ENCODE measurements at places on chromosomes 6 and 20.

DNA sequence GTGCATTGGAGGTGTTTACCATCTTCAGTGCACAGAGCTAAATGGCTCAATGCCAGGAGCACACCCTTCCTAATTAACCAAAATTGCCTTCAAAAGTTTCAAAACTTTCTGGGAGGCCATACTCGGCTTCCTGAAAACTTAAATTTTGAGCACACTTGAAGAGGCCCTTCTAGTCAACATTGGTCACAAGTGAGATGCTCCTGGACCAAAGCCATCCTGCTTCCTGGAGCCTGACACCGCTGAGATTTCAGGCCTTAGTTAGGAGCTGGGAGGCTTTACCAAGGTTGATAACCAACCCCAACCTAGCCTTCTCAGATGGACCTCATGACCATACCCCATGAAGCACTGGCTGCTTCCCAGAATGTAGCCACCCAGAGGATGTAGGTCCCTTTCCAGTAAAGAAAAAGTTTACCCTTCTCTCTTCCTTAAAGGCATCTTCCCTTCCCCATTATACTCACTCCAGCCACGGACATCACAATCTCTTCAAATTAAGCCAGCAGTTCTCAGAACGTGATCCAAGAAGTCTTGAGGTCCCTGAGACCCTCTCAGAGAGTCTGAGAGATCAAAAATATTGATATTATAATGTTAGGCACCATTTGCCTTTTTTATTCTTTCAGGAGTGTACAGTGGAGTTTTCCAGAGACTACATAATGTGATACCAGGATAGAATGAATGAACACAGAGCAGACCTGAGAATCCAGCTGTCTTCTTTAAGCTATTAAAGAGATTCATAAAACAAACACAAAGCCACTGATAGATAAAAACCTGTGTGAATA lies 32.8 kb upstream of the SPTLC3 start:
- no peak overlapping the region for H3K4me3 ChIP-seq
- DNase-seq = no peak
- H3K36me3 ChIP-seq = no peaks in the 10 kb centered on the region
- H3K27ac ChIP-seq = no peak overlapping the region
- no peaks in the 10 kb centered on the region for H3K27me3 ChIP-seq

DNA sequence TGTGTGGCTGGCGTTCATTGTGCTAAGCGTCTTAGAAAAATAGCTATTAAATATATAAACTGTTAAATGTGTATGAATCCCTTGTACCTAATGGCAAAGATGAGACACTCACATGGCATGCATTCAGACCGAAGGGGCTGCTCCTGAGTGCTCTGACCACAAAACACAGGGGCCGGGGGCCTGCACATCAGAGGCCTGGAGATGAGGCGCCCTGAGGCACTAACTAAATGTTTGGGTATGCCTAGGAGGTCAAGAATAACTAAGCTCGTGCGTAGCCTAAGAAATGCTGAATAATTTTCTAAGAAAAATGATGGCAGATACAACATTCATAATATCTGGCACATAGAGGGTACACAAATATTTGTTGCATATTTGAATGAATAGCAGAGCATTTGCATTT lies 92.5 kb downstream of the PSMB1 start:
- no peak overlapping the region for H3K4me3 ChIP-seq
- no peaks in the 10 kb centered on the region for H3K4me1 ChIP-seq
- DNase-seq = no peak
- no peaks in the 10 kb centered on the region for H3K36me3 ChIP-seq
- H3K27me3 ChIP-seq = no peaks in the 10 kb centered on the region

- no peaks in the 10 kb centered on the region for H3K27me3 ChIP-seq
- peak; percentile 8 for DNase-seq
- H3K4me3 ChIP-seq = no peak overlapping the region
- H3K4me1 ChIP-seq = peaks cover 19% of the 10 kb centered on the region
Measured at GRCh38 chr20:57061051-57061900, 205.2 kb downstream of the BMP7 start.

GRCh38 chr20:57618764-57619050 lies 1.5 kb downstream of the ZBP1 start:
- no peaks in the 10 kb centered on the region for H3K36me3 ChIP-seq
- H3K27me3 ChIP-seq = no peaks in the 10 kb centered on the region
- H3K4me3 ChIP-seq = no peak overlapping the region

DNA sequence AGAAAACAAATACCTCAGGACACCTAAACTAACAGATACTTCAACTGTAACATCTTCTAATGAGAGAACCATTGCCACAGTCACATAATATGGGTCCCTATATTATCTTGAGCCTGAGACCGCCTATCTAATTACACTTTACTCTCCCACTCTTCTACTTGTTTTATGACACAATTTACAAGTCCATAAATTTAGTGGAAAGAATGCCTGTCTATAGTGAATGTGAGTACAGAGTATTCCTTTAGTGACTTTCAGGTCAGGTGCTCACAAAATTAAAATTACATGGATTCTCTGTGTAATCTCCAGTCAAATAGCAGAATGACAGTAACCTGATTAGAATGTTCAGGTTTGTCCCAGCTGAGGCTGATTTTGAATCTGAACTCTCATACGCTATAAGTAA lies 624.1 kb downstream of the PKHD1 start:
- no peak overlapping the region for H3K27ac ChIP-seq
- H3K27me3 ChIP-seq = no peaks in the 10 kb centered on the region
- H3K4me3 ChIP-seq = no peak overlapping the region
- H3K4me1 ChIP-seq = no peaks in the 10 kb centered on the region
- no peaks in the 10 kb centered on the region for H3K36me3 ChIP-seq
- DNase-seq = no peak

DNA sequence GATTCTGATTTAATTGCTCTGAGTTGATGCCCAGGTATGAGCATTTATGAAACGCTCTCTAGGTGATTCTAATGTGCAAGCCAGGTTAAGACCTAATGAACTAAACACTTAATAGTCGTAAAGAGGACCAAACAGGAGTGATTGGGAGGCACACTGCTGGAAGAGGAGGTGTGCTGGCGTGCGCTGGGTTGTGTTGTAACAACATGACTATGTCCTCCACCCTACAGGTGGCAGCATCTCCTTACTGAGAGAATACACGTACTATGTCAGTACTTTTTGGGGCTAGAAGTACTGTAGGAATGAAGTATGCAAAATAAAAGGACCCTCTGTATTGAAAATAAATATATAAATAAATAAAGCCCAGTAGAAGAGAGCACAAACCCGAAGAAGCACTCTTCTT lies 11.9 kb downstream of the C6orf89 start:
- no peaks in the 10 kb centered on the region for H3K27me3 ChIP-seq
- DNase-seq = peak; percentile 10
- H3K4me1 ChIP-seq = no peaks in the 10 kb centered on the region
- peaks cover 5% of the 10 kb centered on the region for H3K36me3 ChIP-seq
- no peak overlapping the region for H3K4me3 ChIP-seq
- no peak overlapping the region for H3K27ac ChIP-seq

- no peak overlapping the region for H3K27ac ChIP-seq
- peaks cover 7% of the 10 kb centered on the region for H3K4me1 ChIP-seq
- H3K36me3 ChIP-seq = peaks cover 2% of the 10 kb centered on the region
- DNase-seq = no peak
- no peak overlapping the region for H3K4me3 ChIP-seq
- H3K27me3 ChIP-seq = no peaks in the 10 kb centered on the region
Measured at GRCh38 chr20:38747495-38748096, 664 bp upstream of the ACTR5 start.

DNA sequence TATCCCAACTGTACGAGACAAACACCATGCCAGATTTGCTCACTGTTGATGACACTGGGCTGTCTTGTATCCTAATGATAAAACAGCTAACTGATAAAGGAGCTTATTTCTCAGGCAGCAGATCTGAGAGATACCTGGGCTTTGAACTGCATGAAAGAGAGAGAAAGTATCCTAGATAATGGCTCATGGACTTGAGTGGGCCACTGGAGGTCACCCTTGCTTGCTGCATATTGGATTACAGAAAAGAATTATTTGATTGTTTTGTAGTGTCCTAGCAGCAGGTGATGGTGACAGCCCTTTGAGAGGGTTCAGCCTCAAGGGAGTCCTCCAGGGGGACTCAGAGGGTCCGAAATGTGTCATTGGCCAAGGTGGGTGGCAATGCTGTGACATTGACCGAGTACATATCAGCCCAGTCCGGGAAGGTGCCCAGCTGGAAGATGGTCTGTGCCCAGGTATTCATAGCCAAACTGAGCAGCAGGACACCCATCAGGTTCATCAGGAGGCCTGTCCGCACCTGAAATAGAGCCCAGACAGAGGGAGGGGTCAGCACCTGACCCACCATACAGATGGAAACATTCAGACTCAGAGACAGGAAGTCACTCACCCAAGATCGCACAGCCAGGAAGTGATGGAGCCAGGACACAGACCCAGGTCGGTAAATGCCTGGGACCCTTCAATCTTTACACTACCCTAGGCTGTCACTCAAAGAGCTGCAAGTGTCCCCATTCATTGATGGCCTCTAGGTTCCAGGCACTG lies 9.4 kb upstream of the OCSTAMP start:
- no peaks in the 10 kb centered on the region for H3K36me3 ChIP-seq
- H3K4me3 ChIP-seq = no peak overlapping the region
- H3K27me3 ChIP-seq = no peaks in the 10 kb centered on the region
- DNase-seq = no peak
- H3K4me1 ChIP-seq = peaks cover 14% of the 10 kb centered on the region

DNA sequence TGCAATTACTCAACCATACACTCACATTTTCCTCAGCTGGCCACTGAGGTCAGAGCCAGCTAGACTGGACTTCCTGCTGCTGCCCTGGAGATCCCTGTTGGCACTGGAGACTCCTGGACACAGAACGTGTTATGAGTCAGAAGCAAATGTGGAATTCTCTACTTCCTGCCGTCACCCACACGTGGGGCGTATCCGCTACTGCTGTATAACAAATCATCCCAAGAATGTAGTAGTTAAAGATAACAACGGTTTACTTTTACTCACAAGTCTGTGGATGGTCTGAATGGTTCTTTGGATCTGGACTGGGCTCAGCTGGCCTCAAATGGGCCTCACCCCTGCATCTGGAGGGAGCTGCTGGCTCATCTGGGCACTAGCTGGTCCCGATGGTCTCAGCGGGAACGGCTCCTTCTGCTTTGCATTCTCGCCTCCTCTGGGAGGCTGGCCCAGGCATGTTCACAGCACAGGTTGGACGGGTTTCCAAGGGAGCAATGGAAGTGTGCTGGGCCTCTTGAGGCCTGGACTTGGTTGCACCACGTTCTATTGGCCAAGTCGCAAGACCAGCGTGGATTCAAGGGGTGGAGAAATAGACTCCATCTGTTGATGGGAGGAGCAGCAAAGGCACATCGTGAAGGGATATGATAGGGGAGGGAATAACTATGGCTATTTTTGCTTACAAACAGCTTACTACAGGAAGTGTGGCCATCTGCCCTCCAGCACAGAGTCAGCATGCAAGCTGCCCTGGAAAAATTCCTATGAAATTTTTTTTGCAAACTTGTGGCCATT lies 118.5 kb downstream of the SNX5 start:
- H3K36me3 ChIP-seq = no peaks in the 10 kb centered on the region
- H3K4me1 ChIP-seq = peaks cover 5% of the 10 kb centered on the region
- DNase-seq = peak; percentile 97
- H3K27me3 ChIP-seq = no peaks in the 10 kb centered on the region
- peak overlapping the region; percentile 42 for H3K27ac ChIP-seq

DNA sequence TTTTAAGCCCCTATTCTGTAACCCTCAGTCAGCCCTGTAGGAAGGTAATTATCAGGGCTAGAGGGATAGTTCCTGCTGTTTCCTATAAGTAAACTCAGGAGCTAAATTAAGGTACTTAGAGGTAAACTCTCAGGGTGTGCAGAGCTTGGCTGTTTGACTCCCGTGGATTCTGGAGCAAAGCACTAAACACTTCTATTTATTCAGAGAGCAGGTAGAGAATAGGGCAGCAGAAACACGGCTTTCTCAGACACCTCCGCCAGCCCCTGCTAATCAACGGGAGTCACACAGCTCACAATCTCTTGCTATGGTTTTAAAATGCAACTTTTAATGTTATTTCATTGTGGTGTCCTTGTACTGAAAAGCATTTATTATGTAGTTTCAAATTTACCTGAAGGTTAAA lies 21.8 kb downstream of the PRKN start:
- no peak for DNase-seq
- H3K36me3 ChIP-seq = no peaks in the 10 kb centered on the region
- H3K4me1 ChIP-seq = no peaks in the 10 kb centered on the region
- no peak overlapping the region for H3K27ac ChIP-seq
- H3K4me3 ChIP-seq = no peak overlapping the region

- no peaks in the 10 kb centered on the region for H3K27me3 ChIP-seq
- no peaks in the 10 kb centered on the region for H3K36me3 ChIP-seq
- H3K27ac ChIP-seq = no peak overlapping the region
Measured at GRCh38 chr6:4180652-4181255, 45.4 kb upstream of the ECI2 start.

GRCh38 chr6:34684919-34685318 lies 11.6 kb downstream of the ILRUN start:
- no peaks in the 10 kb centered on the region for H3K4me1 ChIP-seq
- peaks cover 2% of the 10 kb centered on the region for H3K36me3 ChIP-seq
- no peaks in the 10 kb centered on the region for H3K27me3 ChIP-seq
- H3K4me3 ChIP-seq = no peak overlapping the region

DNA sequence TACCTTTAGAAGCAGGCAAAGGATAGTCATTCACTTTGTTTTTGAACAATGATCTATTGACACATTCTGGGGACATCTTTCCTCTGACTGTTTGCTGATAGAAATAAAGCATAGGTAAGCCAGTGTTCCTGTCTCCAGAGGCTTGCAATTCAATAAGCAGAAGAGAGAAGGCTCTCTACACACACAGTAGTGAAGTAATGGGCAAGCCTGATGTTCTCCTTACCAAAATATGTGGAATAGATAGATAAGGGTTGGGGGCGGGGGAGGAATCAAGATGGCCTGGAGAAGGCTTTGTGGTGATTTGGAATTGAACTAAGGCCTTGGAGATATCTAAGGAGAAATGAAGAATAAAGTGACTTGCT lies 27.3 kb downstream of the PAQR8 start:
- no peak overlapping the region for H3K4me3 ChIP-seq
- H3K4me1 ChIP-seq = no peaks in the 10 kb centered on the region
- H3K27ac ChIP-seq = no peak overlapping the region
- no peak for DNase-seq

DNA sequence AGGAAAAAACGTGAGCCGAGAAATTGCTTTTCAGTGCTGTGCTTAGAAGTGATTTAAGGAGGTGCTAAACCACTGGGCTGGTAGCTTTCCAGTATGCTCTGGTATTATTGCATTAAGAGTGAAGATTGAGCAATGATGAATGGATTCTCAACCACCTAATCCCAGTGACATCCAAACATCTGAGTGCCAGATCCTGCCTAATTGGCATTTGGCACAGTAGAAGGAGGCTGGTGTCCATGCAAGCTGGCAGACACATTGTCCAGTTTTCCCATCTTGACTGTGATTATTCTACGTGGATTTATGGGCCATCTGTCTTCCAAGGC lies 398.0 kb upstream of the PLCB4 start:
- no peaks in the 10 kb centered on the region for H3K4me1 ChIP-seq
- H3K4me3 ChIP-seq = no peak overlapping the region

DNA sequence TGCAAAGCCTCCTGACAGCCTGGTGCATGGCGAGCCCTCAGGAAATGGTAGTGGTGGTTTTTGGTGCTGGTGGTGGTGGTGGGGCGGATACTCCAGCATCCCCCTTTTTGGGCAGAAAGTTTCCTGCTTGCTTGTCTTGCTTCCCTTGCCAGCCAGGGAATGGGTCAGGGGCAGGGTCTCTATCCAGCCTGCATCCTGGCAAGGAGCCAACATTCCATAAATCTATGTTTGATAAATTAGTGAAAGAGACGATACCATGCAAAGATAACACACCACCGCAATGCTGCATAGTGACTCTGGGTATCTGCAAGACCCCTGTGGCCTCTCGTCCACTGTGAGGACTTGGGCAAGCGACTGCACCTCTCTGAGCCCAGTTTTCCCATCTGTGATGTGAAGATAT lies 246.2 kb downstream of the LRFN2 start:
- H3K4me3 ChIP-seq = no peak overlapping the region
- H3K4me1 ChIP-seq = no peaks in the 10 kb centered on the region
- no peak overlapping the region for H3K27ac ChIP-seq
- no peaks in the 10 kb centered on the region for H3K36me3 ChIP-seq
